Stimulated activated CD4-positive, alpha-beta T cell treated with anti-CD3 and anti-CD28 coated beads, TNF-alpha, amount 100 ng/mL, for 1 hour (primary cell): ENCODE measurements at places on chromosomes 6 and 20.

DNA sequence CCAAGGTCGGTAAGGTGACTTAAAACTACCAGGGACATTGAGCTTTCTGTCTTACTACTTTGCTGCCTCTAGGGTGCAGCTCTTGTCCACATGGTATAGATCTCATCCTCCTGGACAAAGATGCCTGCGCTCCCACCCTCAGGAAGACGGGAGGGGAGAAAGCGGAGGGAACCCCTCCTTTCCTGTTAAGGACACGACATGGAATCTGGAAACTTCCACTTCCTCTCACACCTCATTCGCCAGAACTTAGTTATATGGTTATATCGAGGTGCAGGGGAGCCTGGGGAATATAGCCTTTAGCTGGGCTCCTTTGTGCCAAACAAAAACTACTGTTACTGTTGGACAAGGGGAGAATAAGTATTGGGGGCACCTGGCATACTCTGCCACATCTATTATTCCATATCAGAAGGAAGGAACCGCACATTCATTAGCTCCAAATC is 224.3 kb upstream of the TSHZ2 start:
- DNase-seq: no peak

DNA sequence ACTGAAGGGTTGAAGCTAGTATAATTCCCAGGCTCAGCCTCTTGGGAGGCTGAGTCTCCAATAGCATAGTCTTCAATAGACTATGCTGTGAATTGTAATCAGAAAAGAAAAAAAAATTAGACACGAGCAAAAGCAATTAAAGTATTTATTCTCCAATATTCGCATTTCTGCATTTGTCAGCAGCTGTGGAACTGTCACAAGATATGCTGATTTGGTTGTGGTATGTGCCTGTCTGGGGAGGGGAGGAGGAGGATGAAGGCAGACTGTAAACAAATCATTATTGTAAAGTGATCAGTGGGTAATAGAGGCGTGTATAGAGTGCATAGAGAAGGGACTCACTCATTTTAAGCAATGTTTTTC is 10.1 kb upstream of the BICRAL start:
- no peak for DNase-seq

GRCh38 chr6:27128311-27129094 is 119.0 kb upstream of the PRSS16 start:
- DNase-seq: no peak

GRCh38 chr6:43953794-43954310 is 173.4 kb downstream of the MRPL14 start:
- DNase-seq: no peak

- DNase-seq: no peak
Measured at GRCh38 chr6:117303323-117303722, 38.0 kb downstream of the VGLL2 start.

GRCh38 chr6:53461696-53462095 is 83.2 kb downstream of the GCLC start:
- DNase-seq: no peak

DNA sequence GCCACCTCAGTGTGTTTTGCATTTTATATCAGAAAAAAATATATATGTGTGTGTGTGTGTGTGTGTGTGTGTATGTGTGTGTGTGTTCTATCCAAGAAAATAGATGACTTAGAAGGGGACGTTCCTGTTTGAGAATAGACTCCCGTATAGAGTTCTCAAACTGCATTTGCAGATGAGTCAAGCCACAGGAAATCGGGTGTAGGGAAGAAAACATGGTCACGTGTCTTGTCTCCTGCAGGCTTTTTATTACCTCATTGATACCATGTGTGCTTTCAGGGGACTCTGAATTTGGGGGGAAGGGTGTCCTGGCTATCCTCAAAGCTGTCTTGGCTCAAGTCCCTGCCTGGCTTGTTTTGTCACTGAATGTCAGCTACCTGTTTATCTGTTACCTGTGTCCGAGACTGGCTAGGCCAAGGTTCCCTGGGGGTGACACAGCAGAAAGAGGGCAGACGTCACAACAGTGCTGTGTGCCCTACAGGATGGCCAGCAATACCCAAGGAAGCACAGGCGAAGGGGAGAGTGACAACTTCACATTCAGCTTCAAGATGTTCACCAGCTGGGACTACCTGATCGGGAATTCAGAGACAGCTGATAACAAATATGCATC is 55.7 kb upstream of the NOP56 start:
- no peak for DNase-seq

GRCh38 chr20:32458061-32458836 is 100.1 kb downstream of the ASXL1 start:
- DNase-seq: no peak

GRCh38 chr6:148214667-148215066 is 128.0 kb upstream of the SASH1 start:
- DNase-seq: no peak
